ENCODE measurements at places on chromosomes 3 and 15.

- DNase-seq: no peak
These were observed 805 bp upstream of the SEC22C start for GRCh38 chr3:42582474-42583070.

DNA sequence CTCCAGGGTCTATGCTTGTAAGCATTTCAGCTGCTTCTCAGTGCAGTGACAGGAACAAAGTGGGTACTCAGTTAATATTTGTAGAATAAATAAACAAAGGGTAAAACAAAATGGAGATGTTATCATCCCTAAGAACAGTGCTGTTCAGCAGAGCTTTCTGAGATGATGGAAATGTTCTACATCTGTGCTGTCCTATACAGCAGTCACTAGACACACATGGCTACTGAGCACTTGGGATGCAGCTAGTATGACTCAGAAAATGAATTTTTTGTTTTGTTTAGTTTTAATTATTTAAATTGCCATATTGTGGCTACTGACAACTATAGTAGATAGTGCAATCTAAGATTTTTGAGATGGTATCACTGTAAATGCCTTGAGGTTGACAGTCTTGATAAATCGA, 283.8 kb upstream of the ADAMTS9 start:
- no peak for DNase-seq

- DNase-seq: no peak
These were observed 156.6 kb upstream of the NUDT16 start for GRCh38 chr3:131224886-131225550.

GRCh38 chr15:69951256-69951897, 146.3 kb downstream of the TLE3 start:
- DNase-seq: no peak

GRCh38 chr3:72347819-72348319, 500.4 kb downstream of the SHQ1 start:
- peak; percentile 81 for DNase-seq

DNA sequence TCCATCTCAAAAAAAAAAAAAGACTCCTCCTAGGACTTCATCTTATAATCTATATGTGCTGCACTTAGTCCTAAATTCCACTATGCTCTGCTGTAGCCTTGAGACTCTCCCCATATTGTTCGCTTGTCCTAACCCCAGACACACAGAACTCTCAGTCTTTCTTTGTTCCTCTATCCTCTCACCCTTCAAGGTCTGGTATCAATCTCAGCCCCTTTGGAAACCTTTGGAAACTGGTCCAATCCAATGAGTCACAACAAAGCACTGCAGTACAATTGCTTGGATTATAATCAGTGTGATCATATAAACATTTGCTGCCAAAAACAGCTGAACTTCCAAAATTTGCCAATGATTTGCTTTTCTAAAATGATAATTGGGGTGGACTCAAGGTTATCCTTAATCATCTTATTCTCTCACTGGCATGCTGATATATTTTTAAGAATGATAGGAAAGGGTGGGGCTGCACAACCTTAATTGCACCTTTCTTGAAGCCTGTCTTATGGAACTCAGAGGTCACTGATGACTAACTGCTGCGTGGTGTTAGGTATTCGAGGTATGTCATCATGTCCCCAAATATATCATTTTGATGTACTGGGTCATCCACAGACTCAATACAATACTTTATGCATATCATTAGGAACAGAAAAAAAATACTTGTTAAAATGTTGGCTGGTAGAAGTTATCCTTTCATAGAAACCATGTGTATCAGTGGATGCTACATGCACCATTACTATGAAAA, 756.7 kb downstream of the NR2F2 start:
- no peak for DNase-seq

GRCh38 chr3:52014613-52015012, 18.9 kb upstream of the RPL29 start:
- DNase-seq: no peak

- DNase-seq: no peak
These were observed 520.3 kb downstream of the EDEM1 start for GRCh38 chr3:5707794-5708193.

- DNase-seq: no peak
These were observed 16.6 kb downstream of the KLF15 start for GRCh38 chr3:126340596-126340942.

GRCh38 chr3:145490088-145491048, 670.6 kb downstream of the PLOD2 start:
- no peak for DNase-seq

DNA sequence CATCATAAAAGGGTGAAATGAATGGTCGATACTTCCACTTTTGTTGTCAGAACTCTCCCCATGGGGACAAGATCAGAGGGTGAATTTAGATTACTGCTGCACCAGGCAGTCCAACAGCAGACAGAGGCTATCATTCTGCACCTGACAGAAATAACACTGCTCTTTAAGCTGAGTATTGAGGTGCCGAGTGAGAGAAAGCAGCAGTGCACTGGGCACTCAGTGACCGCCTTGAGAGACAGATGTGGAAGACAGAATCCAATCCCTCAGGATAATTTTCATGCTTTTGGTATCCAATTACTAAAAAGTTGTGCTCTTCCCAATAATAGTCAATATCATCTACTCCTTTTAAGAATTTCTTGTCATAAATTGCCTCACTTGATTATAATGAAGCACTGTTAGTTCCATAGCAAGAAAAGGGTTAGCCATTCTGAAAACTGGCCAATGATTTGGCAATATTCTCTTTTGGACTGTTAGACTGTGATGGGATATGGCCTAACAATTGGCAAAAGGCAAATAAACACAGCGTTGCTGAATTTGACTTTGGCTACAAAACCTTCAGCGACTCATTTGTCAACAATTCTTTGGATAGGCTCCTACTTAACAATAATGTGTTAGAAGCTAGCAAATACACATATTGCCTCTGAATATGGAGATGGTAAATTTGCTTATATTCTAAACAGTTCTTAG, 5.5 kb downstream of the FGF7 start:
- no peak for DNase-seq

GRCh38 chr3:14335774-14336748, 66.3 kb upstream of the SLC6A6 start:
- no peak for DNase-seq

- DNase-seq: no peak
These were observed 51.4 kb downstream of the FGD5 start for GRCh38 chr3:14869917-14870782.

DNA sequence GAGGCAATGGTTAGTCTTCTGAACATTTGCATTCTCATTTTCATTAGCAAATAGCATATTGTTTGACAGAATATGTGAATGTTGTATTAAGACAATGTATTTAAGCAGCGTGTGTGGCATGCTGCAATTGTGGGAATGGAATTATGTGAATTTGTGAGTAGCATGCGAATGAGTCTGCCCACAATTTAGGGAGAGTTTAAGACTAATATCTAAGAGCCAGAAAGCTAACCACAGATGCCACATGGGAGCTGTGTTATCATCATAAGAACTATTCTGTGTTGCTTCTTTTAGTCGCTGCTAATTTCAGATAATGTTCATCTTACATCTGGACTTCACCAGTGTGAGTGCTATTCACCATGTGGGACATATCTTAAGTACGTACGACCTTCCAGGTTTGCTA, 494.5 kb downstream of the RBMS3 start:
- no peak for DNase-seq

- no peak for DNase-seq
These were observed 185.6 kb downstream of the FAM43A start for GRCh38 chr3:194871143-194871863.

- peak; percentile 39 for DNase-seq
These were observed 169.5 kb downstream of the ATP10A start for GRCh38 chr15:25693321-25694238.

- DNase-seq: no peak
These were observed 241.7 kb downstream of the ATP8B4 start for GRCh38 chr15:49877117-49877872.

DNA sequence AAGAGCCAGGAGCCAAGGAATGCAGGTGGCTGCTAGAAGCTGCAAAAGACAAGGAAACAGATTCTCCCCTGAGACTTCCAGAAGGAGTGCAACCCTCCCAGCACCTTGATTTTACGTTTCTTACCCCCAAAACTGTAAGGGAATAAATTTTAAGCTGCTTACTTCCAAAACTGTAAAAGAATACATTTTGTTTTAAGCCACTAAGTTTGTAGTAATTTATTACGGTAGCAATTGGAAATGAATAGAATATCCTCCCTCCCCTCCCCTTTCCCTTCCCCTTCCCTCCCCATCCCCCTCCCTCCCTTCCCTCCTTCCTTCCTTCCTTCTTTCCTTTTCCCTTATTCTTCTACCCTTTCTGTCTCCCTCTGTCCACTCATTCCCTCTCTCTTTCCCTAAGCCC, 203.7 kb upstream of the CFAP20DC start:
- no peak for DNase-seq

DNA sequence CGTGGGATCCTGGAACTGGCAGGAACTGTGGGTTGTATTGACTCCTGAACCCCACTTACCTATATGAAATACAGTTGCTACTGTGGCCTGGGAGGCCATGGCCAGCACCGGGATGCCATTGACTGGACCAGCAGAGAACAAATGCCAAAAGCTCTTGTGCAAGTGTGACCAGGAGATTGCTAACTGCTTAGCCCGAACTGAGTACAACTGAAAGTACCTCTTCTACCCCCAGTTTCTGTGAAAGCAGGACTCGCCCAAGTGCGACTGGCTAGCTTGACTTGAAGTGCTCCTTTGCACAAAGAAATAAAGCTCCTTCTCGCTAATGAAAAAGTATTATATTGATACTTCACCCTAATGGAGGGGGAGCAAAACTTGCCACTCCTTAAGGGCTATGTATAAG, 101.3 kb upstream of the ATP11B start:
- no peak for DNase-seq

DNA sequence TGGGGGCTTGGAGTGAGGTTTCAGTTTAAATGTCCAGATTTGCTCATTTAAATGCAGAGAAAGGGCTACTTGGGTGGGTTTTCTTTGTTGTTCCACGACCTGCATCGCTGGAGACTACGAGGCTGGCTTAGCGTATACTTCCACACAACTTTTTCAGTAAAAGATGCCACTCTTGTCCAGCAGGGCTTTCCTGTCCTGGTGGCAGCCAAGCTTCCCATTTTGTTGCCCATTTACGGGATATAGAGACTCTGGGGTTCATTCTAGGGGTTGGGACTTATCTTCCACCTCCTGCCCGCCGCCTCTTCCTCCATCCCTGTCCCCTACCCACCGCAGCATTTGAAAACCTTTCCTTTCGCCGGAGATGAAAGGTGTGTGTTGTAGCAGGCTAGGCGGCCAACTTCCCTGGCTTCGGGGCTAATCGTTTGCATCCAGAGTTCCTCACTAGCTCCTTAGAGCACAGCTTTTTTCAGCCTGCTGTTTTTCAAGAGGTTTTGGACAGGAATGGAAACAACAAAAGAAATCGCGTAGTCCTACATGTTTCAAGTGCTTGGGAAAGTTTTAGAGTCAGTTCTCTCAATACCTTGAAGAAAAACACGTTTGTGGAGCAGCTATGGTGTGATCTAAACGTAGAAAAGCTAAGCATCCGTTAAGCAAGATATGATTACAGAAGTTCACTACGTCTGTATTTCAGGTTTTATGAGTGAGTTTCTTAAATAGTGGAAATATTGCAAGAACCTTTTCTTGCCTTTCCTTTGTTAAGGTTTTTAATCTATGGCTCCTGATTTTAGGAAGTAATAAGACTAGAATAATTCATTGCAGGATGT, 843 bp downstream of the CHRNA5 start:
- DNase-seq: peak; percentile 5

DNA sequence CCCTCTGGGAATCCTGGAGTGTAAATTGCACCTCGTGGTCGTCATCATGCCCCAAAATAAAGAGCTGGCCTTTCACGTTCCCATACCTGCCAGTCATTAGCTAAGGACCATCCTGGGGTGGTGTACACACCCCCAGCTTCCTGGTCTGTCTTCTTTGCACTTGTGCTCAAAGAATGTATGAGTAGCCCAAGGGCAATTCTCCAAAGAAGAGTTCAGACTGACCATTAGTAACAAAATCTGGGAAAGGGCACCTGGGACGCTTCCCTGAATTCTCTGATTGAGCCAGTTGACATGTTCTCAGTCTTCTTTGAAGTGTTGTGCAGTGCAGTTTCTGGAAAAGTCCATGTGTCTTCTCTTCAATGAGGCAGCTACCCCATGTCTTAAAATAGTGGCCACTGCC, 34.8 kb downstream of the FAM3D start:
- no peak for DNase-seq

DNA sequence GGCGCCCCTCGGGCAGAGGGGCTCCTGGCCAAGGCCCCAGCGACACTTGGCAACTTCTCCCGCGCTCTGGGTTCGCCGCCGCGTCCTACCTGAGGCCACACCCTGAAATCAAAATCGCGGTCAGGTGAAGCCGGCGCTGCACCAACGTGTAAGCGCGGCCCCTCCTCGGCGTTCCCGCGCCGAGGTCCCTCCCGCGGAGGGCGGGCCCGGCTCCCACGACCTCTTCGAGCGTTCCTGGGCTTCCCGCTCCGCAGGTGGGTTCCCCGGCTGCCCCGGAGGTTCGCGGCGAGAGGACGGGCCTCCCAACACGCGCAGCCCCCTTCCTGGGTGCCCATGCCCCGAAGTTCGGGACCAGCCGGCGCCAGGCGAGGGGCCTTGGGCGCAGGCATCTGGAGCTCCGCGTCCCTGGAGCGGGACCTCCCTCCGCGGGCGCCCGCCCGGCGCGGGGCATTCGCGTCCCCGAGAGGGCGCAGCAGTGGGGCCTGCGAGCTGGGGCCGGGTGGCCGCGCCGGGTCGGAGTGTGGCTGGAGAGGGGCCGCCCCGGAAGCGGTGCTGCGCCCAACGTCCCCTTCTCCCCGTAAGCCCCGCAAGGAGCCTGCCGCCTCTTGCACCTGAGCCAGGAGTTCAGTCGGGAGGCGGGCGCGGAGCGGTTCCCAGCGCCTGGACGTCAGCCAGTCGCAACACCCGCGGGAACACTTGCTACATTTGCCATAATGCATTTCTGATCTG, 13.7 kb downstream of the PAK6 start:
- peak; percentile 17 for DNase-seq

- DNase-seq: no peak
These were observed 17.4 kb upstream of the RTP2 start for GRCh38 chr3:187719628-187720336.

GRCh38 chr3:10516544-10517452, 11.4 kb upstream of the ATP2B2 start:
- DNase-seq: no peak

GRCh38 chr15:96331144-96331944, 844 bp downstream of the NR2F2 start:
- no peak for DNase-seq

DNA sequence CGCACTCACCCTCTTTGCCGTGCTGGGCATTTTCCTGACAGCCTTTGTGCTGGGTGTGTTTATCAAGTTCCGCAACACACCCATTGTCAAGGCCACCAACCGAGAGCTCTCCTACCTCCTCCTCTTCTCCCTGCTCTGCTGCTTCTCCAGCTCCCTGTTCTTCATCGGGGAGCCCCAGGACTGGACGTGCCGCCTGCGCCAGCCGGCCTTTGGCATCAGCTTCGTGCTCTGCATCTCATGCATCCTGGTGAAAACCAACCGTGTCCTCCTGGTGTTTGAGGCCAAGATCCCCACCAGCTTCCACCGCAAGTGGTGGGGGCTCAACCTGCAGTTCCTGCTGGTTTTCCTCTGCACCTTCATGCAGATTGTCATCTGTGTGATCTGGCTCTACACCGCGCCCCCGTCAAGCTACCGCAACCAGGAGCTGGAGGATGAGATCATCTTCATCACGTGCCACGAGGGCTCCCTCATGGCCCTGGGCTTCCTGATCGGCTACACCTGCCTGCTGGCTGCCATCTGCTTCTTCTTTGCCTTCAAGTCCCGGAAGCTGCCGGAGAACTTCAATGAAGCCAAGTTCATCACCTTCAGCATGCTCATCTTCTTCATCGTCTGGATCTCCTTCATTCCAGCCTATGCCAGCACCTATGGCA, 41.1 kb upstream of the CSTA start:
- DNase-seq: no peak

GRCh38 chr3:35968043-35968622, 328.8 kb downstream of the ARPP21 start:
- no peak for DNase-seq

Measured in suppressor macrophage treated with lipopolysaccharide for 4 hours (primary cell).